ENCODE measurements at places on chromosomes 7 and 10.

DNA sequence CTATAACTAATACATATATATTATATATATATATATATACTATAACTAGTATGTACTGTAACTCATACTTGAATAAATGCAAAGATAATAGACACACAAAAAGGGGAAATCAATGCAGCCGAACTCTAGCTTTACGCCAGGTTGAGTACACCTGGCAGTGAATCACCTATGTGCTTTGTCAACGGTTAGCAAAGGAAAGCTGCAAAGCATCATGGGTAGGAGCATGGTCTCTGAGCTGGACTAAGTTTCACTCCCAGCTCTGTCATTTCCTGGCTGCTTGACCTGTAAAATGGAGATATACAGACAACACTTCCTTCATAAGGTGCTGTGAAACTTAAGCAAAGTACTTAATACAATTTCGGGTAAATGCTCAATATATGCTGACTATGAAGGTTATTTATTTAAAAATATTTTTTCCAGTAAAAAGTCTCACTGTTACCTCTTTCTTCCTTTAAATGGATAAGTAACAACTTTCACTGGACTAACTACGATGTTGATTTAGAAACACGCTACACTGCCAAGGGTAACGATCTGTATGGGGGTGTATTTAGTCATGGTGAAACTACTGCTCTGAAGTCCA lies 61.7 kb upstream of the ITGA8 start:
- DNase-seq, result no peak

GRCh38 chr7:41544241-41544640 lies 158.6 kb downstream of the INHBA start:
- DNase-seq, result no peak

DNA sequence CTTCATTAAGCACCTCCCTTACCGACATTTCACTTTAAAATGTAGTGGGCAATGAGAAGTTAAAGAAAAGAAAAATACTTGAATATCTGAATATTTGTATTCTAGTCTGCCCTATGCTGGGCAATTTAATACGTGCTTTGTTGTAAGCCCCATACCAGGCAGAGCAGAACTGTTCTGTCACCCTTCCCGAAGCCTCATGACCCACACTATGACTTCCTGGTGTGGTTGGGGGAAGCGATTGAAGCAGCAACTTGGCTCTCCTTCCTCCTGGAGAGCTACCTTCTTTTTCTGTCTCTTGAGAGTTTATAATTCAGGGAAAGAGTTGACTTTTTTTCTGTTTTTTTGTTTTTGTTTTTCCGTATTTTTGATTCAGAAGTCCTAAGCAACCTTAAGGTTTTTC lies 243.7 kb downstream of the INHBA start:
- no peak for DNase-seq

DNA sequence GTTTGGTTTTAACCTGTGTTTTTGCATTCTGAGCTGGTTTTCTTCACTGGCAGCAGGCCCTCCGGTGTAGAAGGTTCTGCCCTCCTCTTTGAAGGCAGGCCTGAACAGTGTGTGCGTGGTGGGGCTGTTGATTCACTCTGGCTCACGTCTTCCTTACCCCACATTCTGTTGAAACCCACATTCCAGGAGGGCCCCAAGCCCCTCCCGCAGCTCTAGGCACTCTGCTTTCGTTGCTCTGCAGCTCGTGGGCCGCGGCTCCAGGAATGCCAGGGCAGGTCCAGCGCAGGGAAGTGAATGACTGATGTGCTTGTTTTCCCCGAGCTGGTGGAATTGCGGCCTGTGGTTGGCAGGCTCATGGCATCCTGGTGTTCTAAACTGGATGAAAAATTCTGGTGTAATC lies 49.0 kb downstream of the HTRA1 start:
- DNase-seq, result no peak

- DNase-seq, result no peak
Measured at GRCh38 chr10:111298031-111298430, 221.2 kb downstream of the ADRA2A start.

DNA sequence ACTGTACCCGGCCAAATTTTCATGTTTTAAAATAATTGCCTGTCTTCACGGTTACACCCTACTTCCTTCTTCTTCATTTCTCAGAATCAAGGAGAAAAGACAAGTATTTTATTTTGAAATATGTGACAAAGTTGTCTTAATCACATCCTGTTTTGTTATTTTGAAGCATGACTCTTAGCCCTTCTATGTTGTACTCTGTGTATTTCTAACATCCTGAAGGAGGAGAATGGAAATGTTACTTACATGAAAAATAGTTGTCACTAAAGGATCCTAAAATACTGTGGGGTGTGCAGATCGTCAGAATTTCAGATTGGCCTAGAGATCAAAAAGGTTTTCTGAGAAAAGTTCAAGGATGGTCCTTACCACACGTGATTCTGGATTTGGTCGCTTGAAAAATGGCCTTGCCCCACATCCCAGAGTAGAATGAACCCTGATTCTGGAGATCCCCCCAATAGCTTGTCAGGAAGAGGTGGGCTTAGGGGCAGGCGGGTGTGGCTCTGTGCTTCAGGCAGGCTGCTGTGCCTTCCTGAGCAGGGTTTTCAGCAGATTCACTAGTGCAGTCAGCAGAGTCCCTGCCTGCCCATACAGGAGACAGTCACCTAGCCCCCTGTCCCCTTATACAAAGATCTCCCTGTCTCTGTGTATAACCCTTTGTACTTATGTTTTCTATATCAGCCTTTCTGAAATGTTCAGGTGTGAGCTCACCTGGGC lies 8.6 kb downstream of the UPP1 start:
- no peak for DNase-seq

GRCh38 chr7:101066141-101066832 lies 19.0 kb upstream of the TRIM56 start:
- no peak for DNase-seq

GRCh38 chr10:71241114-71241829 lies 28.9 kb downstream of the UNC5B start:
- no peak for DNase-seq

- no peak for DNase-seq
Measured at GRCh38 chr7:1210321-1210978, 22.2 kb upstream of the UNCX start.

GRCh38 chr7:32941681-32942414 lies 15.4 kb upstream of the FKBP9 start:
- DNase-seq, result no peak

- no peak for DNase-seq
Measured at GRCh38 chr7:87414794-87415188, 60.7 kb downstream of the ABCB4 start.

DNA sequence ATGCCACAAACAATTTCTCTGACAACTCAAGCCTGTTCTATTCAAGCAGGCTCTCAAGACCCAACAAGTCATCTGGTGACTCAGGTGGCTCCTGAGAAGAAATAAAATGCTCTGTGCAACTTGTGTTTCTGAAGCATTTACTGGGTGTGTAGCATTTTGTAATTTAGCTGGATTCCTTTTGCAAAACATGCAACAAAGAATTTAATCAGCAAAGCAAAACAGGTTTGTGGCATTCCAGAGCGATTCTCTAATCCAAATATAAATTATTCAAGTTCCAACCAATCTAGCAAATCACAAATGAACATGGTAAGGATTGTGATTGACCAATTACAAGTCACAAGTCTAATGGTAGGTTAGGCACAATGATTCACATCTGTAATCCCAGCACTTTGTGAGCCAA lies 39.8 kb upstream of the C10orf67 start:
- no peak for DNase-seq

DNA sequence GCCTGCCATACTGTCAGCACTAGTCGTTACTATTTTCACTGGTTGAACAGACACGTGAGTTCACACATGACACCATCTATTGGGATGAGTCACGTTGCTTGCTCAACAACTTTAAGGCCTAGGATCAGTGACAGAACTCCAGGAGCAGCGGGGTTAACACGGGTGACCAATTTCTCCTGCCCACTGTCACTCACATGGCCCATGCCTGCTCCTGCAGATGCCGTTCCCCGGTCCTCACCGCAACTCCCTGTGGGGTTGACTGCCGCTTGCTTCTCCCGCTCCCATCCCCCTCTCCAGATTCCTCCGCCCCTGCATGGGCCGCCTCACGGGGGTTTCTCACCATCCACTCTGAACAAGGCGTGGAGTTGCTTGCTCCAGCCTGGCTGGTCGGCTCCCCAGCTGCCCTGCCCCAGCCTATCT lies 128.2 kb downstream of the TAX1BP1 start:
- no peak for DNase-seq

All from NCI-H187 treated with DMSO at 0.1 percent for 48 hours (cell line).